ENCODE measurements at places on chromosomes 3 and 15.
A peak's percentile ranks its signal among the peaks of the same experiment; 100 is the strongest.

GRCh38 chr15:66394915-66395314, 8.2 kb downstream of the MAP2K1 start:
- no peak for DNase-seq

DNA sequence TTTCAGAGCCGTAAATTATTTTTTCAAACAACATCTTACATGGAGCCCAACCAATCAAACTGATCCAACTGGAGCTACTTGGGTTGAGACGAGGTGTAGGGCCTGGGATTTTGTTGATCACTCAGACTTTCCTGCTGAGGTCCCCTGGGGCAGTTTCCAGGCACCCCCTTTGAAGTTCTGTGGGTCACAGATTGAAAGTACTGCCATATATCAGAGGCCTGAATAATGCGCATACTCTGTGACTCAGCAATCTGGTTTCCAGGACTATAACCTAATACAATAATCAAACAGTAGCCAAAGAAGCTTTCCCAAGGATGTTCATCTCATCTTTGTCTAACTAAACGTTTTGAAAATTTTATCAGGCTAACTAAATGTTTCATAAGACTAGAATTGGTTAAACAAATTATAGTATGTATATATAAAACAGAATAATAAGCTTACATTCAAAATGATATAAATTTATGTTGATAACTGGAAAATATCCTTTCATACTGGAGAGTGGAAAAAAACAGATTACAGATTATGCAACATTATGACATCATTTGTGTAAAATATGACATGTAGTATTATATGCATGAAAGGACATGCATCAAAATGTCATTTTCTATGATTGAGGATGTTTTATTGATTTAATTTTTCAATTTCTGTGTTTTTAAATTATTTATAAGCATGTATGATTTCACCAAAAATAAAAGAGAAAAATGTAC, 617.1 kb downstream of the NTRK3 start:
- DNase-seq: peak; percentile 15

DNA sequence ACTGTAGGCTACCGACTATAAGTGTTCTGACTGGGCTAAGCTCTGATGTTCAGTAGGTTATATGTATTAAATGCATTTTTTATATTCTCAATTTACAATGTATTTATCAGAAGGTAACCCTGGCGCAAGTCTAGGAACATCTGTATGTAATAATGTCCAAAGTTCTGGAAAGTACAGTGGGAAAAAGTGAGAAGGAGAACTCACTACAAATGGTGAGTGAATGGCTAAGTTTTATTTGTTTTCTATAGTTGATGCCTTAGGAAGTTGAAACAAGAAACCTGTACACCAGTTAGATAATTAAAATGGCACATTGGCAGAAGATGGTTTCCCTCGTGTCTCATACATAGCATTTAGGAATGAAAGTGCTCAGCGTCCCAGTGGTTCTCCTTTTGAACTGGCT, 333.4 kb upstream of the THRB start:
- no peak for DNase-seq

- DNase-seq: no peak
Observed at GRCh38 chr3:176631165-176631564, 566.1 kb downstream of the TBL1XR1 start.

DNA sequence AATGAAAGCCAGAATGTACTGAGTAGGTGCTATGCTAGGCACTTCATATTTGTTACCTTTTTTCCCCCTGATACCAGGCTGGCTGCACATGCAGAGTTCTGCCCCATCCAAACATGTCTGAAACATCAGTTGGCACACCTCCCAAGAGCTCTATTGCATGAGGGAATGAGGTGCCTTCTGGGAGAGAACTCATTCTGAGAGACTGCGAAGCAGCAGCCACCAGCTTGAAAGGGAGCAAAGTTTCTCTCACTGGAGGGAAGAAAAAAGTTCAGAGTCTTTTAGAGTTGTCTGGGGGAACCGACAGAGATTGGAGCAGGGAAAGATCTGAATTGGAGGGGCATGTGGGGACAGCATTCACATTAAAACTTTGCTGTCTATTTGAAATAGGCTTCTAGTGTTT, 84.1 kb downstream of the AGBL1 start:
- no peak for DNase-seq
